NCI-H1436 (cell line): ENCODE measurements at places on chromosomes 3 and 15.

DNA sequence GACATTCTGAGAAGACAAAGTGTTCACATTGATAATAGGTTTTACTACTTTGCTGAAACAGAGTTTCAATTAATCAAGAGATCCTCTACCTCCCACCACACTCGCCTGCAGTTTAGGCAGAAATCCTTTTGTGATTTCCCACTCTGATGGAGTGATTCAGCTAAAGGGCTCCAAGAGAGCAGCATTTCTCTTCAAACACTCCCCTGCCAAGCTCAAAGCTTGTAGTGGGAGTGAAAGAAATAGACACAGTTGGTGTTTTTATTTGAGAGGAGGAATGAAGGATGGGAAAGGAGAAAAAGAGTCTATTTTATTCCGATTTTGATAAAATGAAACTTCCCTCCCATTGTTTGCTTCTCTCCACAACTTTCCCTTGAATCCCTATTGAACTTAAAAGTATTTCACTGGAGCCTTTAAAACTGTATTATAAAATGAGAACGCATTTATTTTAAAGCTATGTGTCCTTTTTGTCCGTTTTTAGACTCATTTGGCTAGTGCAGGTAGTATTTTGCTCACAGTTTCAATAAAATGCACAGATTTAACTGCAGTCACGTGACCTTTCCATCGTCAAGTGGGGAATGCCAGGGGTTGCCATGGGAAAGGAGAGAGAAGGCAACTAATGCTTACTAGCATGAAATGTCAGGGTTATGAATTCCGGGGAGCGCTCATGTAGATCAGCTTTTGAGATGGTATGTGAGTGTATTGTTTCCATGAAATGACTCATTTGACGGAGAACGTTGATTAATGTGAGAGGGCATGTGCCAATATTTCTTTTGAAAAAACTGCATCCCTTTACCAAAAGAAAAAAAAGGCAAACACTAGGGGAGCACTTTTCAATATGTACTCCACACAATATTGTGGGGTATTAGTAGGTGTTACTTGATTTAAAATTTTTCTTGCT, 7.7 kb upstream of the OSBPL11 start:
- DNase-seq, result no peak

DNA sequence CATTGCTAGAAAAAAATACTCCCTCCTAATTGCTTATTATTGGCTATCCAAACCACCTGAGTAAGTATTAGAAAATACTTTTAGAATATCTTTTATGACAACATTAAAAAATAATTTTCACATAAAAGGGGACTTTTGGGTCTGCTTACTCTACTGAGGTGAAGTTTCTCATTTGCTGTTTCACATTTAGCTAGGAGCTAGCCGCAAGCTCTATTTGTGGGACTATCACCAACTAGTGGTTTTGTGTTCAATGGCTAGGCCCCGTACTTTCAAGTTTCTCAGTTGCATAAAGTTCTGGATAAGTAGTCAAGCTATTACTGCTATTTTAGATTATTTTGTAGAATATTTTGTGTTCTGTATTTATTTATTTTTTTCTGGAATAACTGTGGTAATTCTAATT, 244.2 kb upstream of the SLITRK3 start:
- no peak for DNase-seq

GRCh38 chr15:70096215-70097062, 1.3 kb downstream of the TLE3 start:
- DNase-seq, result peak; percentile 30

DNA sequence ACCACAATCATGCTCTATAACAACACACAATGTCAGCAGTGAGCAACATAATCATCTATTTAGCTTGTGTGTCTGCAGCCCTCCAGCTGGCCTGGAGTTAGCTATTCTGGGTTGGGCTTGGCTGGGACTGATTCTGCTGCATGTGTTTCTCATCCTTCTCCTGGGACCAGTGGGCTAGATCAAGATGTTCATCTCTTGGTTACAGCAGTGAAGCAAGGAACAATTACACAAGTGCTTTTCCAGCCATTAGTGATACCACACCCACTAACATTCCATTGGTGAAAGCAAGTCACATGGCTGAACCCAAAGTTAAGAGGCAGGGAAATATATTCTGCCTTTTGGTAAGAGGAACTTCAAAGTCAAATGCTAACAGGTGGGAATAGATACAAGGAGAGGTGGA, 14.6 kb downstream of the NUDT16 start:
- DNase-seq, result no peak

- DNase-seq, result no peak
Measured at GRCh38 chr3:108598375-108598774, 8.9 kb downstream of the DZIP3 start.

- peak; percentile 40 for DNase-seq
Measured at GRCh38 chr3:20039765-20040547, at the start of gene KAT2B. Gene KAT2B (plus strand): TSS chr3:20040446. CDS start chr3:20040478, 32 bp downstream.

GRCh38 chr3:34185301-34185700, 386.9 kb downstream of the PDCD6IP start:
- DNase-seq, result no peak

- DNase-seq, result no peak
Measured at GRCh38 chr3:182135056-182135455, 423.3 kb downstream of the SOX2 start.

DNA sequence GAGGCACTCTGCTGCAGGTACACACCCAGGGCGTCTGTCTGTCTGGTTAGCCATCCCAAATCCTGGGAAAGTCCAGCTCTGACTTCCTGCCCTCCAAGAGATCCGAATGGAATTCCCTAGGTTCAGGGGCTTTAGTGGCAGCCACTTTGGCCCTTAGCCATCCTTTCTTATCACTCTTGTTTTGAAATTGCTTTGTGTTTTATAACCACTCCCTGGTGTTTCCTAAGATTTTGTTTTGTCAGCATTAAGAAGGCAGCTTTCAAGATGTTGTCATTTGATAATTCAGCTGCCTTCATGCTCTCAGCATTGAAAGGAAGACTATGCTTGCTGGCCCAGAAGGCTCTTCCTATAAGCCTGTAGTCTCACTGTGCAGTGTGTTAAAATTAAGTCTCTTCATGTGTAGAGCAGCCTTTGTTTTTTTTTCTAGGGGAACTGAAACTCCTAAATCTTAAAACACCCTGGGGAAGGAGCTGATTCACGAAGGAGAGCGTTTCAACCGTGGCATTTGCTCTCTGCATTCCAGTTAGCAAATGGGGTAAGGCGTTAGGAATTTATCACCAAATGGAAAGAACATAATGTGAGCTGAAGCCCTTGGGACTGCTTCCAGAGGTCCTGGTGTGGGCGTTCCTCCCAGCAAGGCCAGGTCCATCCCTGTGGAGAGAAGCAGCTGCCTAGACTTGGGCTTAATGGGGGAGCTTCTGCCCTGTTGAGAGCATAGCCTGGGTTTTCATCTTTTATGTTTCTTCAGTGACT, 14.2 kb upstream of the CLEC3B start:
- DNase-seq, result no peak

- no peak for DNase-seq
Measured at GRCh38 chr3:107193116-107193515, 184.1 kb upstream of the CCDC54 start.

- DNase-seq, result no peak
Measured at GRCh38 chr15:48675436-48675835, 29.9 kb upstream of the FBN1 start.

DNA sequence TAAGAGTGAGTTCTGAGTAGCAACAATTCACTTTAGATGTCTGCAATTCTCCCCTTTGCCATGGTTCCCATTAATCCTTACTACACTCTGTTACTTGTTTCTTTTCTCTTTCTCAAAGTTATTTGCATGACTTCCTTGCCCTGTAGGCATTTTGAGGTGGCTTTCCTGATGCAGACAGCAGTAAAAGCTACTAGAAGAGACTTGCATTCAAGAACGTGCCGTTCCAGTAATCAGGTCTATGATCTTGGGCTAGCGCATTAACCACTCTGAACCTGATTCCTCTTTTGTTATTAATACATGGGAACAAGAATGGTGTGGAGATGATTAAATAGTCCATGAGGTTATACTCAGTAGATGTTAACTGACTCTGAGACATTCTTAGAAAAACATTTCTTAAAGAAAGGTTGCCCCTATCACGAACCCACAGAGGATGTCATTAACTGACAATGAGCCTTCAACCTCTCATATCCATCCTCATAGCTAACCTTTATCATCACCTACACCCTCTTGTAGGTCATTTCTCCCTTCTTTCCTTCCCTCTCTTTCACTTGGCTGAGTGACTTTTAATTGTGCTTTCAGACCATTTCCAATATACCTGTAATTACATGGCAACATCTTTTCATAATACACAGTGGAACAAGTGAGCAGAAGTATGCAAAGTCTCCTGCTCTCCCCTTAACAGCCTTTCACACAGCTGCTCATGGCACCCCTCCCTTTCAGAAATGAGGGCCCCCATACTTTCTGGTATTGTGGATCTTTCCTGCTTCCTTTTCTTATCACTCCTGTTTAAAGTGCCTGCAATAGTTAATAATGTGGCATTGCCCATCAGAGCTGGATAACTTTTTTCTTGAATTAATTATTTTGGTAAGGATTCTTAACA, 175.9 kb downstream of the CHST2 start:
- no peak for DNase-seq

DNA sequence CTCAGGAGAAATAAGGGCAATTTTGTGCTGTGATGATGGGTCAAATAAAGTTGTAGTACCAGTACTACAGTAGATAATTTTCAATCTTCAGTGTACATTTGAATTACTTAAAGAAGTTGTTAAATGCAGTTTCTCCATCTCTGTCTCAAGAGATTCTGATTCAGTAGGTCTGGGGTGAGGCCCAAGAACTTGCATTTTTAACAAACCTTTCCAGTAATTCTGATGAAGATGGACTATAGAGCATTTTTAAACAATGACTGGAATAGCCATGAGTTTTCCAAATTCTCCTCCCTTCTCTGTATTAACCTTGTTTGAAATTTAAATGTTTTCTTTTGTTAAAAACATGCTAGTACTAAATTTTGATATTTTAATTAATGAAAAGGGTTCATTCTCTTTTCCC, 127.0 kb upstream of the CD96 start:
- no peak for DNase-seq

- no peak for DNase-seq
Measured at GRCh38 chr15:84905016-84905916, 20.8 kb downstream of the SLC28A1 start.

GRCh38 chr3:129119365-129120100, 2.1 kb downstream of the RAB43 start:
- DNase-seq, result no peak

- no peak for DNase-seq
Measured at GRCh38 chr3:41601404-41601987, 360.4 kb downstream of the ULK4 start.

GRCh38 chr15:62840526-62841268, 201.8 kb upstream of the TPM1 start:
- DNase-seq, result no peak

DNA sequence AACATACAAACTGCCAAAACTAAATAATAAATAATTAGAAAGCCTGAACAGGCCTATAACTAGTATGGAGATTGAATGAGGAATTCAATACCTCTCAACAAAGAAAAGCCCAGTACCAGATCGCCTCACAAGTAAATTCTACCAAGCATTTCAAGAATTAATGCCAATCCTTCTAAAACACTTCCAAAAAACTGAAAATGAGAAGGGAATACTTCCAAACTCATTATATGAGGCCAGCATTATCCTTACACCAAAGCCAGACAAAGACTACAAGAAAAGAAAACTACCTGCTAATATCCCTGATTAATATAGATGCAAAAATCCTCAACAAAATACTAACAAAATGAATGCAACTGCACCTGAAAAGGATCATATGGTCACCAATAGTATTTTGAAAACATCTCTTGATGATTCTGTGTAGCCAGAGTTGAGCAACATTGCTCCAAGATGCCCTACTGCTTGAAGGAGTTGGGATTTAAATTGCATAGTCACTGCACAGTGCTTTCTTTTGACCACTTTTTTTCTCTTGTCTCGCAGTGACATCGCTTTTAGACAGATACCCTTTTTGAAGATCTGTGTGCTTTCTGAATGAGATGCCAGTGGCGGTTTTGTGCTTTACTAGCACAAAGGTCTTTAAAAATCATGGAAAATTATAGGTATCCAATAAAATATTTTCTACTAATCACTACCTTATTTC, 487.2 kb upstream of the RASGRP1 start:
- no peak for DNase-seq

DNA sequence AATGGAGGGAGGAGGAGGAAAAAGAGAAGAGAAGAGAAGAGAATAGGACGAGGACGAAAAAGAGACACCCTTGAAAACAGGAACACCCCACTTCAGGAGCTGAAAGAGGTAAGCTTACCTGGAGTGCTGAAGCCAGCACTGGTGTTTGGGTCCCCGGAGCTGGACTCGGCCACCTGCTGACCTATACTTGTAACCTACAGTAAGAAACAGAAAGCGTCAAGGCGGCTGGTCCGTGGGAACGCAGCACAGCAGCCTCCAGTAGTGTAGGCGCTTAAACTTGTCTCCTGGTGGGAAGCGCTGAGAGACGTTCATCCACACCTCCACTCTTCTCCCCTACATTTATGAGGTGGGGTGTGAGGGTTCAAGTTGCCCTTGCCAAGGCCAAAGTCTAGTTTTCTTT, 141.0 kb downstream of the NSMCE3 start:
- DNase-seq, result no peak

DNA sequence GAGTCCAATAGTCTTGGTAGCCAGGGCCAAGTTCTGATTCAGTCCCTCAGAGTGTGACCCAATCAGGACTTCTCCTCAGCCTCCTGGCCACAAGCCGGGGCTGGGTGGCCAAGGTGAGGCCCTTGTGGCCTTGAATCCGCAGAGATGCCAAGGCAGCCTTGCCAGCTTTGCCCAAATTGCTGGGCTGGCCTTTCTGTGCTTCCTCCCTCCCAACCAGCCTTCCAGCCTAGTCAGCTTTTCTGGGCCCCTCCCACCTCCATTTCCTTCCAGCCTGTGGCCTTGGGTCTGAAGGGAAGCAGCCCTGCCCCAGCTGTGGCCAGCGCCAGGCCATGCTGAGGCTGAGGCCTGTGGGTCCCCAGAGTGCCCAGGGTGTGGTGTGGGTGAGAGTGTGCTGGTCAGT, 34.3 kb upstream of the ANKDD1A start:
- no peak for DNase-seq

- DNase-seq, result no peak
Measured at GRCh38 chr15:61037031-61037430, 192.1 kb downstream of the RORA start.

GRCh38 chr3:152466784-152467183, 198.1 kb downstream of the MBNL1 start:
- DNase-seq, result no peak

GRCh38 chr3:72093992-72094334, 309.0 kb upstream of the PROK2 start:
- no peak for DNase-seq
